ENCODE measurements at places on chromosomes 12 and 14.

DNA sequence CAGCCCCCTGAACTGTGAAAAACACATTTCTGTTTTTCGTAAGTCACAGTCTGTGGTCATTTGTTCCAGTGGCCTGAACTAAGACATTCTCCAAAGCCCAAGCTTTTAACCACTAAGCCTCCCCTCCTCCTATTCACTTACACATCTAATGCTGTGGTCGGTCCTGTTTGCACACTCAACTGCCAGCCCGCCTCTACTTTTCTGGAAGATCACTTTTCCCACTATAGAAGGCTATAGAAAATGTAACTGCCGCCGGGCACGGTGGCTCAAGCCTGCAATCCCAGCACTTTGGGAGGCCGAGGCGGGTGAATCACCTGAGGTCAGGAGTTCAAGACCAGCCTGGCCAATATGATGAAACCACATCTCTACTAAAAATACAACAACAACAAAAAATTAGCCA is 524.7 kb upstream of the TMEM132C start:
- DNase-seq: no peak

DNA sequence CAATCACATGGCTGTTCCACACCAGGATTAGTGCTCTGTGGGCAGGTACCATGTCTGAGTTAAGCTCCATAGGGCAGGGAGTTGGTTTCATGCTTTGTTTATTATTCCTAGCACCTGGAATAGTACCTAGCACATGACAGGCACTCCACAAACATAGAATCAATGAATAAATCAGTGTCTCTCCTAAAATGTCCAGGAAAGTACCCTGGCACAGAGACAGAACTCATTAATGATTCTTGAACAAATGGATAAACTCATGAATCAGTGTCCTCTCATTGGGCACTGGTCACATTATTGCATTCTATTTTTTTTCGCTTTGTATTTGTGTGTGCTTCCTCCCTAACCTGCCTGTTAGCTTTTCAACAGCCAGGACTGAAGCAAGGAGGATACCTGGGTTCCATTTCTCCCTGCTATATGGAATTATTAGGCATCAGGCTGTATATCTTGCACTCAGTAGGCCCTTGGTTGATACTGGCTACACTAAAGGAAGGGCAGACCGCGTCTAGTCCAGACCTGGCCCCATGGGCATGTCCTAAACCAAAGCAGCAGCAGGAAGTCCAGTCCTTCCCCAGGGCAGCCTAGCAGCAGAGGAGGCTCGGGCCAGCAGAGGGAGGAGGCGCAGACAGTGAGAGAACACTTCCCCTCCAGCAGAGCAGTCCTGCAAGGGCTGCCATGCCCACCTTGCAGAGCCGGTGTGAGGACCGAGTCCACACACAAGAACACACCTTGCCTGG is 18.4 kb downstream of the HDAC7 start:
- DNase-seq: no peak

- no peak for DNase-seq
These were observed 16.8 kb upstream of the DYNC1H1 start for GRCh38 chr14:101947577-101947903.

DNA sequence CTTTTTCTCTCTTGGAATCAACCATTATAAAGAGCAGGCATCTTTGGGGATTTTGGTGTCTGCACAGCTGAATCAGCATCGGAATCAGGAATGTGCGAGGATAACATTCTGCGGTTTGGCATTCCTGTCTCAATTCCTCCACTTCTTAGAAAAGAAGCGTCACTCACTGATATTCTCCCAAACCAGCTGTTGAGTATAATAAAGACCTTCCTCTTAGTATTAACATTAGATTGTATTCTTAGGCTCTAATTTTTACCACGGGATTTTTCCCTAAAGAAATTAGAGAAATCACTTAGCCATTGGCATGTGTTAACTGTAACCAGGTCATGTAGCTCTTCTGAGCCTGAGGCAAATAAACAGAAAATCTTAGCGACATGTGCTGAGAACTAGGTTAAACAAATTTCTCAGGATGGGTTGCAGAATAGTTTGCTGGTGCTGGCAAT is 128.7 kb downstream of the TMX1 start:
- DNase-seq: no peak

GRCh38 chr14:76716285-76716684 is 45.0 kb upstream of the VASH1 start:
- DNase-seq: no peak

GRCh38 chr14:23063601-23064000 is 6.3 kb upstream of the CDH24 start:
- DNase-seq: no peak

- DNase-seq: no peak
These were observed 83.7 kb downstream of the NOC4L start for GRCh38 chr12:132227782-132228475.

GRCh38 chr12:111942557-111942956 is 70.4 kb downstream of the TMEM116 start:
- no peak for DNase-seq

GRCh38 chr14:25122843-25123242 is 72.9 kb upstream of the STXBP6 start:
- DNase-seq: no peak

GRCh38 chr12:88944397-88944796 is 364.1 kb upstream of the KITLG start:
- no peak for DNase-seq

GRCh38 chr12:51866762-51867161 is 18.2 kb upstream of the FIGNL2 start:
- DNase-seq: no peak

GRCh38 chr12:4243091-4243490 is 30.5 kb upstream of the CCND2 start:
- no peak for DNase-seq

DNA sequence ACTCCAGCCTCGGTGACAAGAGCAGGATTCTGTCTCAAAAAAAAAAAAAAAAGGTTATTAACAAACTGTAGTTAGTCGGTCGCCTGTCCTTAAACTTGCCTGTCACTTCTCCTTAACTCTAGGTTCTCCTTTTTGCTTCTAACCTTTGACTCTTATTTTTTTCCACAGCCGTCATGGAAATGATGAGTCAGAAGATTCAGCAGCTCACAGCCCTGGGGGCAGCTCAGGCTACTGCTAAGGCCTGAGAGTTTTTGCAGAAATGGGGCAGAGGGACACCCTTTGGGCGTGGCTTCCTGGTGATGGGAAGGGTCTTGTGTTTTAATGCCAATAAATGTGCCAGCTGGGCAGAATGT is 418 bp upstream of the MYG1 start:
- peak; percentile 42 for DNase-seq

- no peak for DNase-seq
These were observed 78.4 kb upstream of the RAP1B start for GRCh38 chr12:68532204-68532886.

DNA sequence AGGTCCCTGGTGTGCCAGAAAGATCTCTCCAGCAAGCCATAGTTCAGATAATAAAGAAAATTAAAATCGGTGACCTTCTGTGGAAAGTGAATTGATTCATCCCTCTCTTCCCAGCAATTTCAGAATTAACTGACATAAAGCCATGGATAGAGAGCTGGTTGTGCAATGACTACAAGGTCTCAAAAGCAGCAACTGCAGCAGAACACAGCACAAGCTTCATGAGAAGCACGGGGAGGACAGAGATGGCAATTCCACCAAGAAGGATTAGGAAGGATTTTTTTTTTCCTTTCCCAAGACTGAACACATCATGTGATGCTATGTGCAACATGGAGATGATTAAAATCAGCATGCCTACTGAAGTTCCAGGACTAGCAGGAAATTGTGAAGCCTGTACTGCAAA is 154.9 kb upstream of the PLEKHG7 start:
- DNase-seq: no peak

DNA sequence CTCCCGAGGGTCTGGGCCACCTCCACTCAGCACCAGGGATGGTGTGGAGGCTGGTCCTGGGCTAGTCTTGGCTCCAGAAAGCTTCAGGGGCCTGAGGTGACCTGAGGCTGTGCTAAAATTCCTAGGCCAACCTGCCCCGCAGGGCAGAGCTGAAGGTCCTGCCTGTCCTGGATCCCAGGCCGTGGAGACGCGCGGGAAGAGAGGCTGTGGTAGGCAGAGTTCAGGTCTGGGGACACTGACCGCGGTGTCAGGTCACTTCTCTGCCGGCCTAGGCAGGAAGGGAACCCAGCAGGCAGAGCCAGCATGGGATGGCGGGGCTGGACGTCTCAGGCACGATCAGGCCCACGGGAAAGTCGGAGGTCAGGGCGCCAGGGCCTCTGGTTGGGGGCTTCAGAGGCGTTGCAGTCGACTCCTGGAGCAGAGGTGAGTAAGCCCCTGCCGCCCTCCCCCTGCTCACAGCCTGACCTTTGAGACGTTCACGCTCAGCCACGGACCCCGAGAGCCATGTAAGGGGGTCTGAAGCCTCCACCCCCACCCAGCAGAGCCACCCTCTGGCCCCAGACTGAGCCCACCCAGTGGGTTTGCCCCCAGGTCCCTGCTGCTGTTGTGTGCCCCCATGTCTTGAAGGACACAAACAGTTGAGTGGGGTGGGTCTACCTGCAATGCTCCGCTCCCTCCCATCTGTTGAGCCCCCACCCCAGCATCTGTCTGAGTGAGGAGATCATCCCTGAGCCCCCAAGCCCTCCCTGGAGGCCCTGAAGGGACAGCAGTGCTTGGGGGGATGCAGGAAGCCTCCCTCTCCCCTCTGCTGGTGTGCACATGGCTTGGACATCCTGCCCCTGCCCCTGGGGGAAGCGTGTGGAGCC is 142.7 kb downstream of the KIF26A start:
- peak; percentile 79 for DNase-seq

DNA sequence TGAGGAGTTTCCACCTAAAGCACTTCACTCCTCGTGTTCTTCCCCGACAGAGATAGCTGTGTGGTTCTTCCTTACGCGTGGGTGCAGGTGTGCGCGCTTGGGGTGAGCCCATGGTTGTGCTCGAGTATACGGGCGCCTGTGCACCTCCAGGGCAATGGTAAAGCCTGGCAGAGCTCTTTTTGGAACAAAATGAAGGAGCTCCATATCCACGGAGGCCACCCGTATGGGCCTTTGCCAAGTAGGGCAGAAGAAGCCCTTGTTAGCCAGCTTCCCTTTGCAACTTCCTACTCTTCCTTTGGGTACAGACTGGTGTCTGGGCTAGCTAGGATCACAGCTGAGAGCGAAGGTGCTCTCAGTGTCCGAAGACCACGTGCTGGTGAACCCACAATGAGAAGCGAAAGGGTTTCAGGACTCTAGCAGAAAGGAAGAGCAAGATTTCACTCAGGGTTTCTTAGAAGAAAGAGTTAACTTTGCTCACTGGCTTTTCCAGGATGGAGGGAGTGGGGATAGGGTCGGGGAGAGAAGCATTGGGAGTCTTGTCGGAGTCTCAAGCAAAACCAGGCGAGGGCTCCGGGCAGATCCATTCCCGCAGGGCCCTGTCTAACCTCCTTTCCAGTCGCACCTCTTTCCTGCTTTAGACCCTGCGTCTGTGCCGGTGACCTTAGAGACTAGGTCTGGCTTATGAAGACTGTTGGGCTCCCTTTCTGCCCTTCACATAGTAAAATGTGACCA is 960 bp upstream of the LRFN5 start:
- peak; percentile 82 for DNase-seq

DNA sequence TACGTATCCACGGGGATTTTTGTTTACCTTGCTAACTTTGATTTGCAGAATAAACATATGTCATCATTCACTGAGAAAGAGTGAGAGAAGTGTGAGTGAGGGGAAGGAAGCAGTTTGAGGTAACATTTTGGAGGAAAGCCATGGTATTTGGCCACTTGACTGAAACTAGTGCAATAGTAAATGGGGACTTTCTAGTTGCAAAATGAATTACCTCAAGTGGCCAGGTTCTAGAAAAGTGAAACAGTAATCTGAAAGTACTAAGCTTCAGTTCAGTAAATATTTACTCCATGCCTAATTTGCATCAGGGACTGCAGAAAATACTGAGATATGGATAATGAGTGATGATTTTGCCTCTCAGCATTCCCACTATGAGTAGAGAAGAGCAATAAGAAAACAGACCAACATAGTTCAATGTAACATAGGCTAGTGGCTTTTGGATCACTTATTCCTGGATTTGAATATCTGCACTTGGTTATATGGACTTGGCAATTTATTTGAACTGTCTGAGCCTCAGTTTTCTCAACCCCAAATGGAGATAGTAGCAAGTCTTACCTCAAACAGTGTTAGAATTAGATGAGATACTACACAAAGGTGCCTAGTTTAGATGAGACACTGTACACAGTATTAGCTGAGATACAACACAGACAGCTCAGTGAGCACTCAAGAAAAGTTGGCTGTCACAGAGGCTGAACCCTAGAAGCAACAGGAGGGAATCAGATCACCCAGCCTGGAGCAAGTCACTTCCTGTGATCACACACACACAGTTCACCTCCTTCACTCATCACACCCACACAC is 439.1 kb downstream of the NPAS3 start:
- DNase-seq: no peak
